NCI-H146 (cell line): ENCODE measurements at places on chromosomes 11 and 22.

DNA sequence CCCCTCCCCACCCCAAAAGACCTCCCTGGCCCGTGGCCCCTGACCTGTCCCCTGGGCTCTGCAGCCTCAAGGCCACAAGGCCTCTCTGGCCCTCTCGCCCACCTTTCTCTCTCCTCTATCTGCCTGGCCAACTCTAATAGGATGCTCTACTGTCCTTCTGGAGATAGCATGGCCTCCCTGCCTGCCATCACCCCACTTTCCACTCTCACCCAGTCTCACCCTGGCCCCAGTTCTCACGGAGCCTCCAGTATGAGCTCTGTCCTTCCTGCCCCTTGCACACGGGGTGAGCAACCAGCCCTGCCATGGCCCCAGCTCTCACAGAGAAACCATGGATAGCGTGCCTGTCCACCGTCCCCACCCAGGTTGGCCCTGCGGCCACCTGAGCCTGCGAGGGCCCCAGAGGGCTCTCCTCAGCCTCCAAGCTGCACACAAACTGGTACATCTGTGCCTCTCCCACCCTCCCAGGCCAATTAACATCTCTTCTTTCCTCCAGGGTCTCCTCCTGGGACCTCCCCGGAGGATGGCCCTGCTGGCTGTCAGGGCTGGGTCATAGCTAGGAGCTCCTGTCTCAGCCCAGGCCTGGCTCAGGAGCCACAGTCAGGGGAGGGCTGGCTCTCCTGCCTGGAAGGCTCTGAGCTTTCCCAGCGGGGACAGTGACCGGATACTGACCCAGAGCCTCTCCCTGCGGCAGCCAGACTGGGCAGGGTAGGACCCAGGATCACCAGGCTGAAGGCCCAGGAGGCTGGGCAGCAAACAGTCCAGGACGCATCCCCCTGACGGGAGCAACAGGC is 22.3 kb downstream of the RTN4R start:
- no peak for DNase-seq

DNA sequence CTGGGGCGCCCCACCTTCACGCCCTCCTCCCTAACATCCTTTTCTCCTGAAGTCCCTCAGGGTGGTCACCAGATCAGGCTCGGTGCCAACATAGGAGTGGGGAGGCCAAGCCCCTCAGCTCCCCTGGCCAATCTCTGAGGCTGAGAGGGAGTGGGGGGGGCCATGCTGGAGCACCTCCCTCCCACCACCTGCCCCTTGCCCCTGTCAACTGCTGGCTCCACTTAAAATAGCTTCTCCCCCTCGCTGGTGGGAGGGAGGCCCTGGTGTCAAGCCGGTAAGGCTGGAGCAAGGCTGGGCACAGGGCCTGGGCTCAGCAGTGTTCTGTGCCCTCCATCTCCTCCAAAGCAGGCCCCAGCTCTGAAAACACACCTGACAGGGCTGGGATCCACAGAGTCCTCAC is 4.9 kb downstream of the PLXNB2 start:
- DNase-seq, result no peak

- no peak for DNase-seq
Measured at GRCh38 chr11:120376547-120377182, 40.5 kb downstream of the ARHGEF12 start.

DNA sequence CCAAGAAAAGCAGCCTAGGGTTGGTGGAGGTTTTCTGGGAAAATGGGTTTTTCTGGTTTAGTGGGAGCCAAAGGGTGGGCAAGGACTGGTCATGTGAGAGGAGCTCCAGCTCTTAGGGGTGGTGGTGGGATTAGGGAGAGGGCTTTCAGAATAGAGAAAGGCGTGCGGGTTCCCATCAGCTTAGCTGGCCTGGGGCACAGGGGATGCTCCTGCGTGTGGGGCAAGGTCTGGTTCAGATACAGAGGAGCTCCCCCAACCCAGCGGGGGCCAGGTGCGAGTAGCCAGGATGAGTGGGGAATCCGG is 644 bp downstream of the TMEM134 start:
- DNase-seq, result no peak

DNA sequence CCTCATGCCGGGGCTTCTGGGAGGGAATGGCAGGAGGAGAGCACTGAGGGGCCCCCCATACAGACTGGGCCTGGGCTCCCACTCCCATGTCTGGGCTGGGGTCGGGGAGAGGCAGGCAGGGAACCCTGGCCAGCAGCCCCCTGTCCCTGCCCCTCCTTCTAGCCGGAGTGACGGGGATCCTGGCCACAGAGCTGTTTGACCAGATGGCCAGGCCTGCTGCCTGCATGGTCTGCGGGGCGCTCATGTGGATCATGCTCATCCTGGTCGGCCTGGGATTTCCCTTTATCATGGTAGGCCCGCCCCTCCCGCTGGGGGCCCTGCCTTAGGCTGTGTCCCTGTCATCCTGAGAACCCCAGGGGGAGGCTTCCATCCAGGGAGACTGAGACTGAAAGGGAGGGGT is 10.0 kb upstream of the MIF start:
- no peak for DNase-seq

- no peak for DNase-seq
Measured at GRCh38 chr22:43308060-43308830, 34.9 kb downstream of the SCUBE1 start.

DNA sequence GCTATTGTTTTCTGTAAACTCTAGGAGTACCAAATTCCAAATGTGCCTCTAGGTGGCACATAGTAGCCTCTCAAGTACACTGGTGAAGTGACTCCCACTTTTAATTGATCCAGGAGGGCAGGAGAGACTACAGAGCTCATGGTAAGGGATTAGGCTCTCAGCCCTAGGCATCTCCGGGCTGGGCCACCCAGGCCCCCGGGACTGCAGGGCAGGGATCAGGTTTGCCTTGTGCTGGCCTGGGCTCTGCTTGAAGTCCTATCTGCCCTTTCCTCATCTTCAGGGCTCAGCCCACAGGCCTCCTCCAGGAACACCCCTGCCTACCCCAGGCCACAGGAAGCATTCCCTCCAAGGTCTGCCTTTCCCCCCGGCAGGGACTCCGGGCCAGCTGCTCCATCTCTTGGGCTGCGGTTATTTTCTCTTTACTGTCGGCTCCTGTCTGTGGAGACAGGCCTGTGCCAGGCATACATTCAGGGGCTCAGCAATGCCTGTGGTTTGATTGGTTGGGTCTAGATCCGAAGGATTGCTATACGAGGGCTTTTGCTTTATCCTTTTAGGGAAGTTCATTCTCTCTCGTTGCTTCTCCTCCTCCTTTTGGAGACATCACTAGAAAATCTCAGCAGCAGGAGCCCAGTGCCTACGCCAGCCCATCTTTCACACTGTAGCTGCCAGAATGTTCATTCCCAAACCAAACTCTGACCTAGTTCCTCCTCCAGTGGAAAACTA is 32.8 kb downstream of the PARVA start:
- DNase-seq, result peak; percentile 15

GRCh38 chr11:6900327-6900999 is 8.2 kb upstream of the OR2D2 start:
- no peak for DNase-seq

DNA sequence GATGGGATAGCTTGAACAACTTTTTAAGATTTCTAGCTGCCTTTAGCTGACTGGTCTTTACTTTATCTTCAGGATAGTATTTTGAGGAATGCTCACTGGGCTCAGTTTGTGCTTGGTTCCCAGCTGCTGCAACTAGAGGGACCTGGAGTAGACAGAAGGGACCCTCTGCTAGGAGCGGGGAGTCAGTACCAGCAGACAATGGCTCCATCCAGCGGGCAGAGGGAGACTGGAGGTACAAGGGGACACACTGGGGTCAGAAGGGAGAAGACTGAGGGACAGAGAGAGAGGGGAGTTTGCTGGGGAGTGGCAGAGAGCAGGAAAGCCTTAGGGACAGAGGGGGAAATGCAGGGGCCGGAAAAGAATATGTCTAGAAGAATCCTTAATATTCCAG is 22.0 kb upstream of the ACER3 start:
- DNase-seq, result peak; percentile 25

GRCh38 chr22:27896245-27896644 is 22.8 kb downstream of the PITPNB start:
- no peak for DNase-seq

DNA sequence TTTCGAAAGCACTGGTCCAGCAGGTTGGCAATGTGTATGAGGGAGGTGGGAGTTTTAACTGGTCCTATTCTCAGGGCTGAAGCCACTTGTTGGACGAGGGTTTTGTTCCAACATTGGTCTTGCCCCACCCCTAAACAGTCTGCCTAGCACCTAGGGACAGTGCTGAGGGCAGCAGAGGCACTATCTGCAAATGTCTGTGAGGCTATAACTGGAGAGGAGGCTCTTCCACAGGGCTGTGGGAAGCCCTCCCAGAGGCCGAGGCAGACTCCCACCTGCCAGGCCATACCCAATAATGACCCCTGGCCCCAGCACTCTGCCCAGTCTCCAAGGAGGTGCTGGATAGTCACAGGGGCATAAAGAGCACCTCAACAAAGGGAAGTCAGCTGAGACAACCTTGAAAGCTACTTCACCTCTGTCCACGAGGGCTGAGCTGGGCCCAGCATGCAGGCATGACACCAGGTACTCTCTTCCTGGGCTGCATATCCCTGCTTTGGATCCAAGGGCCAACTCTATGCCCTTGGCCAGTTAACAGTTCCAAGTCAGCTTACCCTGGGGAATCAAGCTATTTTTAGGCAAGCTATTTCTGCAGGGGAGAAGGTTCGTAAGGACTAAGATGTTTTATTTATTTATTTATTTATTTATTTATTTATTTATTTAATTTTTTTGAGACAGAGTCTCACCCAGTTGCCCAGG is 40.2 kb upstream of the SLC25A1 start:
- peak; percentile 10 for DNase-seq

DNA sequence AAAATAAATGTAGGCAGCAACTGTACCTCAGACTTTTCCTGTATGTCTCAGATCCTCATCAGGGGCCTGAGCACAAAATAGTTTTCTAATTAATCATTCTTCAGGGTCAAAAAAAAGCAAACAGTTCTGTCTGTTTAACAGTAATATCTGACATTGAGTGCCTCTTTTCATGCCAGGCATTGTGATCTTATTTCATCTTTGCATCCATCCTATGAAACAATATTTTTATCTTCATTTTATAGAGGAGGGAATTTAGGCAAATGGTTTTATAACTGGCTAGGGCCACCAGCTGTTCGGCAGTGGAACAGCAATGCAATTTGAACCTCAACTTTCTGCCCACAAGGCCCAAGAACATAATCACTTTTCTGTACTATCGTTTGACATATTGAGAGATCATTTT is 145.6 kb downstream of the WNT7B start:
- DNase-seq, result no peak

- DNase-seq, result no peak
Measured at GRCh38 chr11:77038825-77039326, 4.7 kb downstream of the B3GNT6 start.
